ENCODE measurements at places on chromosomes 13 and 19.

- DNase-seq = no peak
Observed at GRCh38 chr19:9151367-9151766, 11.2 kb downstream of the ZNF317 start.

- no peak for DNase-seq
Observed at GRCh38 chr13:111904166-111904565, 162.8 kb upstream of the SOX1 start.

- DNase-seq = no peak
Observed at GRCh38 chr13:73092829-73093228, 34.0 kb downstream of the KLF5 start.

GRCh38 chr13:46062185-46062584 lies 9.6 kb upstream of the ZC3H13 start:
- no peak for DNase-seq
